H9 (cell line): ENCODE measurements at places on chromosomes 12 and 14. TPM values are rescaled to one million over a fixed set of nuclear protein-coding genes. Genes with fewer than 3 reads are reported as not detected.
A peak's percentile ranks its signal among the peaks of the same experiment; 100 is the strongest.

LYSET gene
- total RNA-seq, result 22.3 and 26.1 TPM in 2 replicates

DNA sequence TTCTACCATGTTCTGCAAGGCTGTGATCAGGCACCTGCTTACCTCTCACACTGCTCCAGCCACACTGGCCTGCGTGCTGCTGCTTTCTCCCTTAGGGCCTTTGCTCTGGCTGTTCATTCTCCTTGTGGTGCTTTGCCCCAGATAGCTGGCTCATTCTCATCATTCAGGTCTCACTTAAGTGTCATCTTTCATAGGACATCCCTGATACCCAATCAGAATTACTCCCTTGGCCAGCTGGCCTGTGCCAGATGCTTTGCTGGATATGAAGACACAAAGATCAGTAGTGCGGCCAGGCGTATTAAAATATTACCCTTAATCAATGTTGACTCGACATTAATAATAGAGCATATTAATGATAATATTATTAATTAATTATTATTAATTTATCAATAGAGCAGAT is 143.8 kb upstream of the FGD4 start:
- H3K27me3 ChIP-seq, result no peaks in the 10 kb centered on the region
- H3K27ac ChIP-seq, result no peak overlapping the region
- H3K4me3 ChIP-seq, result no peak overlapping the region
- H3K4me1 ChIP-seq, result no peaks in the 10 kb centered on the region
- no peak for DNase-seq
- peaks cover 32% of the 10 kb centered on the region for H3K36me3 ChIP-seq

DNA sequence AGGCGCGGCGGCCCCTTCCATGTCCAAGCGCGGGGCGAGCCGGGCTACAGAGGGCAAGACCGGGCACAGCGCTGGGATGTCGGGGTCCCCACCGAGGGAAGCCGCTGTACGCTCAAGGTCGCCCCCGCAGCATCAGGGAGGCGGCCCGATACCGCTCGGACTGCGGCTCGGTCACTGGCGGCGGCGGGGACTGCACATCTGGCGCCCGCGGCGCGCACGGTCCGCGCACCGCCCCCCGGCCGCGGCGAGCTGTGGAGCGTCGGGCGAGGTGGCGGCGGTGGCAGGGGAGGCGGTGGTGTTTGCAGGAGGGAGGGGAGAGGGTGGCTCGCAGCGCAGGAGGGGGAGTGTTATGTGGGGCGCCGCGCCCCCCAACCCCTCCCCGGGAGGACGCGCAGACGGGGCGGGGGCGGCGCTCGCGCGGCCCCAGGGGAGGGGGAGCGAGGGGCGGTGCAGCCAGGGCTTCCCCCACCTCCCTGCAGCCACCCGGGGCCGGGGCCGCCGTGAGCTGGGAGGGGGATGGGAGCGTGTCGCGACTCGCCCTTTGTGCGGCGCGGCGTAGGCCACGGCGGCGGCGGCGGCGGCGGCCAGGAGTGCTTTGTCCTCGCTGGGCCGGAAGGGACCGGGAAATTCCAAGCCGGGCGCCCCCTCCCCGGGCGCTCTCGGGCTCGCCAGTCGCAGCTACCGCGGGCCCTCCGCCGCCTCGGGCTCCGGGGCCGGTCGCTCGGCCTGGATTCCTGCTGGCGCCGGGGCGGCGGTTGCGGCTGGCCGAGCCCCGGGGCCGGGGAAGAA is at the start of gene NUAK1:
TSS of gene NUAK1 (minus strand) at position 322 of the 789 bp plus-strand sequence. CDS start at position 21, 301 bp downstream.
- H3K27ac ChIP-seq, result no peak within 1 kb of the TSS
- H3K27me3 ChIP-seq, result no peaks in the 10 kb centered on the region
- H3K36me3 ChIP-seq, result peaks cover 3% of the 10 kb centered on the region; the same call in 1 of the 3 replicates
- peak; percentile 79 for DNase-seq
- peak within 1 kb of the TSS; percentile 86 for H3K4me3 ChIP-seq
- peaks cover 16% of the 10 kb centered on the region; the same call in 1 of the 2 replicates for H3K4me1 ChIP-seq

DNA sequence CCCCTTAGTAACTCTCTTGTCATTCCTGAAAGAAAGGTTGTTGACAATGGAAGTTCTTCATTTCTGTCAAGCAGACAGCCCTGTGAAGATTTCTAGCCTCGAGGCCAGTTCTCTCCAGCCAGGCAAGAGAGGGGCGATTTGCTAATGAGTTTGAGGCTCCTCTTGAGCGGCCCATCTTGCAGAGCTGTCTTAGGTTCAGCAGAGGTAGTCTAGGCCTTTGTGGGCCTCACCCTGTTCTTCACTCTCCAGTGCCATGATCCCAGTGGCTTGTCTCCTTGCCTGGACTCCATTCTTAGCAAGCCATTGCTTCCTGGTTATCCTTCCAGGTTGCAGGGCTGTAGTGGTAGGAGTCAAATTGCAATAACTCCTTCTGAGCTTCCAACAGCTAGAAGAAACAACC is 9.7 kb downstream of the TPH2 start:
- H3K27me3 ChIP-seq, result no peaks in the 10 kb centered on the region
- H3K27ac ChIP-seq, result peak overlapping the region; percentile 100
- peak; percentile 67 for DNase-seq
- peaks cover 28% of the 10 kb centered on the region for H3K4me1 ChIP-seq
- peak overlapping the region; percentile 32 for H3K4me3 ChIP-seq
- H3K36me3 ChIP-seq, result no peaks in the 10 kb centered on the region

DNA sequence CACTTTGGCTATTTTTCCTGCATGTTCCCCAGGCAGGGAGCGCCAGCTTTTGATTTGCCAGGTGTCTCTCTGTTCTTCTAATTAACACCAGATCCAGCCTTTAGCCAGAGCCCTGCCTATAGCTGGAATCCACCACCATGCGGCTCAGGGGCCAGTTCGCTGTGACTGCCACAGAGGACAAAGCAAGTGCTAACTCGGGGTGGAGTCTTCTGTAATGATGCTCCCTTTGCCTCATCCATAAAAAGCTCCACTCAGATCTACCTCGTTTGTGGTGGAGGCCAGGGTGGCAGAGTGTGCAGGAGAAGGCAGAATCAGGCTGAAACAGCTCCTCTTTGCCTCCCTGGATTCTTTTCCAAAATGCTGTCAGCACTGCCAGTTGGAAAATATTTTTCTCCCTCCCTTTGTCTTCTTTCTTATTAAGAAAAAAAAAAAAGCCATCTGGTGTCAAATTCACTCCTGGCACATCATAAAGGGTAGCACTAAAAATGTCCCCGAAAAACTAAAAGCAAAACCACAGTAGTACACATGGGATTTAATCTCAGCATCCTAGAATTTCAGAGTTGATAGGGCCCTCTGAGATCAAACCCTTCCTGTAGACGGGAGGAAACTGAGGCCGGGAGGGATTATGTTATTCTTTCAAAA is 18.0 kb upstream of the CTDSP2 start:
- no peak overlapping the region for H3K27ac ChIP-seq
- H3K4me3 ChIP-seq, result peak overlapping the region; percentile 54
- no peaks in the 10 kb centered on the region; the same call in 1 of the 2 replicates for H3K4me1 ChIP-seq
- no peaks in the 10 kb centered on the region for H3K36me3 ChIP-seq
- peak; percentile 72 for DNase-seq

GRCh38 chr12:104751120-104751519 is 207.0 kb downstream of the SLC41A2 start:
- DNase-seq, result no peak
- H3K27ac ChIP-seq, result no peak overlapping the region
- no peak overlapping the region for H3K4me3 ChIP-seq

GRCh38 chr12:72753571-72753970 is 481.4 kb downstream of the TRHDE start:
- H3K4me1 ChIP-seq, result no peaks in the 10 kb centered on the region
- no peaks in the 10 kb centered on the region for H3K36me3 ChIP-seq
- H3K4me3 ChIP-seq, result no peak overlapping the region
- DNase-seq, result no peak
- no peaks in the 10 kb centered on the region for H3K27me3 ChIP-seq

DNA sequence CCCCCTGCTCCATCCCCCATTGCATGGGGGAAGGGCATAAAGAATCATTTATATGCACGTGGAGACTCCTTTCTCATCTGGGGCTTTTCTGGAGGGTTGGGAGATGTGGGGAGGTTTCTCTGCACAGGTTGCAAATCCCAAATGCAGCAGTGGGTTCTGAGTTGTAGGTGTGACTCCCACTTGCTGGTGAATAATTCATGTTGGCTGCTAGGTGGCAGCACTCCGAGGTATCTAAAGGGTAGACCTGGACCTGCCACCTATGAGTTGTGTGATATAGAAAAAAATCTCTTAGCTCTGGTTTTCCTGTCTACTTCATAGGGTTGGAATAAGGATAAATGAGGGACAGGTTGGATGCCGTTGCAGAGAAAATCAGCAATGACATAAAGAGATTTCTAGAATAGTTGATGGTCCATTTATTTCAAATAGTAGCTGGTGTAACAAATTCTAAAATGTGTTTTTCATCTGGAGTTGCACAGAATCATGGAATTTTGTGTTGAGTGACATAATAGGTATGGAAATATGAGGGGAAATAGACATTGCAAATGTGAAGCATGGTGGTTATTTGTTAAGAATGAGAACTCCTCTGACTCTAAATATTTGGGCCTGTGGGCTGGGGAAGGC is 4.6 kb downstream of the MARCHF9 start:
- H3K4me1 ChIP-seq, result no peaks in the 10 kb centered on the region
- H3K27me3 ChIP-seq, result peaks cover 19% of the 10 kb centered on the region
- DNase-seq, result peak; percentile 53
- H3K4me3 ChIP-seq, result no peak overlapping the region
- H3K36me3 ChIP-seq, result peaks cover 6% of the 10 kb centered on the region; the same call in 1 of the 2 replicates

- no peak overlapping the region for H3K4me3 ChIP-seq
- DNase-seq, result no peak
- H3K27ac ChIP-seq, result no peak overlapping the region
- no peaks in the 10 kb centered on the region for H3K27me3 ChIP-seq
- no peaks in the 10 kb centered on the region for H3K4me1 ChIP-seq
Observed at GRCh38 chr12:71694099-71694820, 8.4 kb downstream of the TMEM19 start.

GRCh38 chr14:91897106-91897701 is 29.9 kb upstream of the TC2N start:
- H3K27ac ChIP-seq, result no peak overlapping the region
- H3K27me3 ChIP-seq, result no peaks in the 10 kb centered on the region
- H3K4me3 ChIP-seq, result no peak overlapping the region
- H3K36me3 ChIP-seq, result no peaks in the 10 kb centered on the region; the same call in 1 of the 3 replicates
- no peak for DNase-seq
